ENCODE measurements at places on chromosomes 11 and 22.

DNA sequence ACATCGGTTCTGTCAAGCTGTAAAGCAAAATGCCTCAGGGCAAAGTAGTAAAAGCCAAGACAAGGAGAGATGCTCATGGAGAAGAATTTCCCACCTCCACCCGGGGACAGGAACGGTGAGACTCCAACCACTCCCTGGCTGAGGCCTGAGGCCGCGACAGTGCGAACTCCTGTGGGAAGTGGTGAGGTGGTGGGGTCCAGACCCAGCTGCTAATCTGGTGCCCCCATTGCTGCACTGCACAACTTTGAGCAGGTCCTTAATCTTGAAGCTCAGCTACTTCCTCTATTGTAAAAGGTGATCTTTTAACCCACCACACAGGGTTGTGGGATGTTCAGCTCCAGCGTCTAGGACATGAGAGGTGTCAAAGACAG, 83.9 kb downstream of the ZC3H12C start:
- DNase-seq: no peak

DNA sequence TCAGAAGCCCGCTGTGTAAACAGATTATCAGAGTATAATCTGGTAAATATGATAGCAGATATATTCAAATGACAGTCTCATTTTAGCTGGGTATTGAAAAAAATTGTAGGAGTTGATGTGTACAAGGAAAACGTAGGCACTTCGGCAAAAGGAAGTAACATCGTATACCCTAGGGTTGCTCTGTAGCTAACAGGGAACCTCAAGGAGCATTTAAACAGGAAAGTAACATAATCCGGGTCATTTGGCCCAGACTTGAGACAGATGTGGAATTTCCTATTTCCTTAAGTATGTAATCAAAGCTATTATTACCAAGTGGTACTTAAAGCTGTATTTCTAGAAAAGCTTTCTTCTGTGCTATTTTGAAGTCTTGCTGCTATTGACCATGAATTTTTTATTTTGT, 215.6 kb downstream of the DDX10 start:
- no peak for DNase-seq

DNA sequence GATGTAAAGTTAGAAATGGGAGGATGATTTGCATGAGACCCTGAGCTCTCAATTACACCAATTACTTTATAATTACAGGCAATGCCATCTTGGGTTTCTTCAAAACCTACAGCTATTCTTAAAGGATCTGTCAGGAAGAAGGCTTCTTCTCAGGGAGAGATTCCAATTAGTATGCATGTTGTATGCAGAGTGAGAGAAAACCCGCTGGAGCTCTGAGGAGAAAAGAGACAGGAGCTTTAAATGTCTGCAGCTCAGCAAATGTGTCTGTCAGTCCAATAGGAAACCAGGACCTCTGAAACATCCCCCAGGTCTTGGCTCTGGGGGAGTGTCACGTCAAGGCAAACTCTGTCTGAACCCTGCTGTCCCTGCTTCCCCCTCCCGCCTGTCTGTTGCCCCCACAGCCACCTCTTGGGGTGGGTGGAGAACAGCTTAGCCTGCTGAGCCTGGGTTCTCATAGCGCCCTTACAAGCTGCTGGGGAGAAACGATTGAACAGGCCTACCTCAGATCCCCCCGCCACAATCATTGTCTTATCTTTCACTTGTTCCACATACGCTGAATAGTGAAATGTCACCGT, 140.2 kb downstream of the SPATA19 start:
- DNase-seq: no peak

GRCh38 chr11:27716835-27717234, 16.6 kb upstream of the BDNF start:
- DNase-seq: no peak

DNA sequence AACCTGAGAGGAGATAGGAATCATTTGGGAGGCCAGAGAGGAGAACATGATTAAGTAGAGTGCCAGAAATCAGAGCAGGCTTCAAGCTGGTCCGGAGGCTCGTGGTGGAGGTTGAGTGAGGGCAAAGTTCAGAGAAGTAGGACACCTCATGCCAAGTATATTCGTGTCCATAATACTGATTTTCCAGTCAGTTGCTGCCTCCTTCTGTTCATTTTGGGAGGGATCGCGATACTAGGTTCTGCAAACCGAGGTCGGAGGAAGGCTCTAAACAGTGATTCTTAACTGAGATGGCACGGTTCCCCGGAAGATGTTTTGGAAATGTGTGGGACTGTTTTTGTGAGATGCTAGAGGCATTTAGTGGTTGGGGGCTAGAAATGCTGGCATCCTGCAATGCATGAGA, 13.6 kb upstream of the CD3E start:
- DNase-seq: no peak

DNA sequence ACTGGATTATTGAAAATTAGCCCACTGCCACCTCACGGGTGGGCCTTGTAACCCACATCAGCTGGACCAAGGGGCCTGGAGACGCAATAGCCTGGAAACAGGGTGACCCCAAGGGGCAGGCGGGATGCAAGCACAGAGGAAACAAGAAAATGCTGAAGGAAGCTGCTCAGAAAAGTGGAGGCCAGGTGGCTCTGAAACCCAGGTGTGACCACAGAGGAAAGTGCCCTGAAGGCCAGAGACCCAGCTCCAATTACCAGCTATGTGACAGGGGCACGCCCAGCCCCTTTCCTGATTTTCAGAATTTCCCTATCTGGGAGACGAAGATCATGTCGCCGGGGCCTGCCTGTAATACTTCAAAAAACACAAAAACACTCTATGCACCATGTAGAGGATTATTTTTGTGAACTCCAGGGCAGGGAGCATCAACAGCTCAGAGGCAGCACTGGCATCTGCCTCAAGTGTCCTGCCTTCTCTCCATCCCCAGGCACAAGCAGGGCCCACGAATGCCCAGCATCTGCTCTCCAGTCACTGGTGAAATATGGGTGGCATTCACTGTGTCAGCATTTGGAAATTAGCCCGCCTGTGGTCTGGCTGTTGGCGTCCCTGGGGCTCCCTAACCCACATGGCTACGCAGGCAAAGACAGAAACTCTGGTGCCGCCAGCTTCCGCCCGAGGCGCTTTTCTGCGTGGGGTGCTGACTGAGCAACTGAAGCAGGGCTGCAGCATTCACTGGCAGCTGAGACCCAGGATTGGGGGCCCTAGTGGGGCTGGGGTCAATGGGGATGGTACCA, 6.3 kb downstream of the KCNJ1 start:
- no peak for DNase-seq

DNA sequence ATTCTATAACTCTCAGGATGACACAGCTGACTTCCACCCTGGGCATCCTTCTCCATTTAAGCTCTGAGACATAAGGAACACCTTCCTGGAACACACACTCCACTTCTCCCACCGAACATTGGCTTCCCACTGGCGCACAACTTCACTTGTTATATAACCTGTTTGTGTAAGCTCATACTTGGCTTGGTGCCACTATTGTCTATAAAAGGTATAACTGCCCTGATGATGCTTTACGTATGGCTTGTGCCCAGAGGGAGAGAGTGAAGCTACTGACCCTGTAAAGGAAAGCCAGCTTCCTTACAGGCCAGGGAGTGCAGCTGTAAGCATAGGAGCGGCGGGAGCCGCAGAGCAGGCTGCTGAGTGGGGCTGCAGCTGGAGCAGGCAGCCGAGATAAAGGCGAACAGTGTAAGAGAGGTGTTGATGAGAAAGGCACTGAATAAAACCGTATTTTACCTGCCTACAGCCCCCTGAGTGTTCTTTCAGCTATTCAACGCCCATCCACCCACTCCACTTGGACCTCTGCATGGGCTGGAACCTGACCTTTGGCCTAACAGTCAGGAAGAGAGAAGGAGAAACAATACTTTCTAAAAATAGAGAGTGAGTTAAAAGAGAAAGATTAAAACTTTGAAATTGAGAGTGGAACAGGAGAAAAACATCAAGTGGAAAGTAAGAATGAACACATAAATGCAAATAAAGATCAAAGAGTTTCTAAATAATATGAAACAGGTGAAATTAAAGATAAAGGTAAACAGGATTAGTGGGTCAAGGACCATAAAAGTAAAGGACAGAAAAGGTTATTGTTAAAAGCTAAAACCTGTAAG, 252.1 kb upstream of the ARHGAP42 start:
- DNase-seq: no peak

- no peak for DNase-seq
Measured at GRCh38 chr11:77191429-77191822, 63.4 kb downstream of the MYO7A start.

DNA sequence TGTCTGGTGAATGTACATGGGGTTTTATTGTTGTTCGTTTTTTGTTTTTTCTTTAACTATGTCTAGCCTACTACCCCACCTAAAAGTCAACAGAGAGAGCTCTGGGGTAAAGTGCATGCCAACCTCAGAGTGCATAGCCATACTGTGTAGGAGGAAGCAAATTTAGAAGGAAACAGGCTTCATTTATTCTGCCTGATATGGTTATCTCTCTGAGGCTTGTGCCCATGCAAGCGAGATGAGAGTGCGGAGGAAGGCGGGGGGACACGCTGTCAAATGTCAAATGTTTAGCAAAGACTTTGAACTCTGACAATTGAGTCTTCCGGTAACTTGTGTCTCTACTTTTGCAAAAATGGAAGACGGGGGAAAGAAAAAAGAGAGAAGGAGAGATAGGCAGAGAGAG, 295.5 kb downstream of the ETS1 start:
- peak; percentile 25 for DNase-seq

DNA sequence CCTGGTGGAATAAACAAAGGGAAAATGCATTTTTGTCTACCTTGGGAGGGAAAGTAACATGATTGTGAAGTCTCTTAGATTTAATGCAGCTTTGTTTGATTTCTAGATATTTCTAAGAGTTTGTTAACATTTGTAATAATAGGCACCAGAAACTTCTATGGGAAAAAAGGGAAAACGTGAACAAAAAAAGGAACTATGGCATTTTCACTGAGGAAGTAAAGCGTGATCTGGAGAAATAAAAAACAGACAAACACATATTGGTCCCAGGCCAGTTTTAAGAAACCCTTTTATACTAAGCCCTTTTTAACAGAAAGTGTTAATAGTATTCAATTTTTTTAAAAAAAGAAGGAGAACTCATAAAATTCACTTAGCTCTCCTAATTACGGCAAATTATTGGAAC, 6.9 kb upstream of the MS4A7 start:
- no peak for DNase-seq

DNA sequence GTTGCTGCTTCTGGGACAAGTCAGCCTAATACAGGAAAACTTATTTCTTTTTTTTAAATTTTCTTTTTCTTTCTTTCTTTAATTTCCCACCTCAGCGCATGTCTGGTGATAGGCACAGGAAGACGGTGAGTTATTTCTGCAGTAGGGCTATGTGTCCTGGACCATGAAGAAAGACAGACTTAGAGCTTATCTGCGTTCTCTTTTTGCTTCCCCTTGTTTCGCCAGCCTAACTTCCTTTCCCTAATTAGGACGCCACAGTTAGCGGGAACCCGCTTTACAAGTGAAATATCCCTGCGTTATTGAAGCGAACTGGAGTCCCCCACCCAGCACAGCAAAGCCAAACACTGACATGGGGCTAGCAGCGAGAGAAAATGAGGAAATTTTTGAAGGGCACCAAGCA, 8.6 kb downstream of the OR6M1 start:
- no peak for DNase-seq

GRCh38 chr11:40506226-40506625, 953.2 kb downstream of the LRRC4C start:
- no peak for DNase-seq

DNA sequence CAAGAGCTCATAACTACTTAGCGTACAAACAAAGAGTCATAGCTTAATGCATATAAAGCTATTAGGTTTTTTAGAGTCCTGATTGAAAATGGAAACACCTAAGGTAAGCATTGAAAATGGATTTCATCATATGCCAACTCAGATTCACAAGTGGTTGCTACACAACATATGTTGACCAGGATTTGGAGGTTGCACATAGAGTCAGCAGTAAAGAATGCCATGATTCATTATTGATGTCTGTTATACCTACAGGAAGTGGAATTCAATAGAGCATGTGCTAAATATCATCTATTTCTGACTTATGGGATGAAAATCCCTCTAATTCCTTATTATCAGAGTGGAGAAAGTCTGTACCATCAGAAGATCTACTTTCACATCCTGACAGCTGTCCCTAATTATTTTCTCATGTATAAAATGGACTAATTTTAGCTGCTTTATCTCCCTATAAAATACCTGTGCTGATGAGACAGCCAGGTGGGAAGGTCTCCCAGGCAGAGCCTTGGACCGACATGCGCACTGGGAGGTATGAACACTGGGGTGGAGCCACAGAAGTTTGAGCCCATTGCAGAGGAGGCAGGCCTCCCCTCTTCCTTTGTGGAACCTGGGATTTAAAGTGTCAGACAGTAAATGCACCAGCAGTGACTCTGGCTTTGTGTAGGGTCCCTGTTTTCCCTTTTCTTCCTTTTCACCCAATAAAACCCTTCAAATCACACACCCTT, 204.2 kb downstream of the AASDHPPT start:
- no peak for DNase-seq

DNA sequence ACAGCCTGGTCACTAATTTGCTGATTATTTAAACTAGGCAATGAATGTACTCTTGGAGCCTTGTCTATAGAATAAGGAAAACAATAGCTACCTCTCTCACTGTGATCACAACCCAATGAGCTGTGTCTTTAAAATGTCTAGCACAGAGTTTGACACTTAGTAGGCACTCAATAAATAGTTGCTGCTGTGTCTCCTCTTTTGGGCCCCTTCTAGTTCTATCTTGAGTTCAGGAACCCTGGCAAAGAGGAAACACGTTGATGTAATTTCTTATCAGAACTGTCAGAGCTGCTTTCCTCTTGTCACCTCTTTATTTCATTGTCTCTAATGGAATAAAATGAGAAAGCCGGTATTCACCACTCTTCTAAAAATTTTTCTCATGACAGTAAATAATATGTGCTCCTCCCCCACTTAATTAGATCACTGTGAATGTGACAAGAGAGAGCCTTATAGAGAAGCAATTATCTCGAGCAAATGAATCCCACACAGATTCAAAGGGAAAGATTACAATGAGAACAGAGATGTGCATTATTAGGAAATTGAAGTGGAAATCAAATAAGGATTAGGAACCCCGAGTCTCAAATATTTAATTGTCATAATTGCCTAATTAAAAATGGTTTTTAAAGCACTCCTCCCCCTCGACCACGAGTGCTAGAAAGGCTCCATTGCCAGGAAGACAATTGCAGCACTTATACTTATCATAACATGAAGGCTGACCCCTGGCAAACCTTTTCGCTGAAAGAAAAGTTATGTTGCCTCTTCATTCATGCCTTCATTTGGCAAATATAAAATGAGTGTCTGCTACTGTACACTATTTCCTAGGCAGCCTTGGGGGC, 175.0 kb upstream of the BDNF start:
- DNase-seq: no peak

DNA sequence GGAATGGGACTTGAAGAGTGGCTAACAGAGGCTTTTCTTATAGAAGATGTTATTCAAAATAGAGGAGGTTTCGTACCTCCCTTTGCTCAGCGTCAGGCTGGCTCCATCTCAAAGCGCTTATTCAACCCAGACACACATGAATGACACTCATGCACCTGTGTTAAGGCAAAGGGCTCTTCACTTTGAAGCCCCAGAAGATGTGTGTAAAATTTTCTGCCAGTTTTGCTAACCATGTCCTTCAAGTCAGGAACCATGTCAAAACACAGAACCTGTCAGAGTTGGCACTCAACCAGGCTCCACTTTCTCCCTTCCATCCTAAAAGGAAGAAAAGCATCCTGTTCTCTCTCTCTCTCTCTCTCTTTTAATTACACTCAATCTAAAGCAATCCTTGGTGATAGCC, 352.8 kb upstream of the NARS2 start:
- no peak for DNase-seq

GRCh38 chr22:25875461-25875860, 133.5 kb downstream of the MYO18B start:
- no peak for DNase-seq

- DNase-seq: no peak
Measured at GRCh38 chr11:133902506-133902905, 54.3 kb downstream of the IGSF9B start.

GRCh38 chr11:7422544-7423331, 62.6 kb upstream of the OLFML1 start:
- DNase-seq: no peak

Data from activated CD8-positive, alpha-beta memory T cell treated with anti-CD3 and anti-CD28 coated beads for 1 hour (primary cell).